ENCODE measurements at places on chromosomes 1 and 21. TPM values are rescaled to one million over a fixed set of nuclear protein-coding genes. Genes with fewer than 3 reads are reported as not detected.

DNA sequence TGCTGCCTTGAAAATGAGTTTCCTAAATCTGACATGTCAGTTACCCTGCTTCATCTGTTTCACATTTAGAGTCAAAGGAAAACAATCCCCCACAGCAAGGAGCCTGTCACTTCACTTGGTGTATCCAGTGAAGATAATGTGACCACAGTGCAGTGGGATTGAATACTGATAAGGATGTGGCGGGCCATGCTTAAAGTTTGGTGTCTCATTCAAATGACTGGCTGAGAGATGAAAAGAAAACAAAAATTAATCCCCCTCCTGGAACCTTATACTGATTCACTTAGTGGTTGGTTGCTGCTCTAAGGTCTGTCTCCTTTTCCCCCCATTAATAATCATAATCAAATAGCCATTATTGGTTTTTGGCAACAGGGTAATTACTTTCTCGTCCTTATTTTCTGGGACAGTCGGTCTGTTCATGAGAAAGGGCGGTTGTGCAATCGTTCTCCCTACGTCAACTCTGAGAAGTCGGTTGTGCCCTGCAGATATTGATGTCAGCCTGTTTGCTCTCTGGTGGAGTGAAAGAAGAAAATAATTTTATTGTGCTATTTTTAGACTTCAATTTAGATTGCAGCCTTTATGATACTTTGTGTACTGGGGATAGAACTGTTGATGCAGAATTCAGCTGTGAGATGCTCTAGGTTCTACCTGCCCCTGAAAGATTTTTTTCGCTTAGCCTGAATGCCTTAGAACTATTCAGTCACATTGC is 360.2 kb downstream of the DISC1 start:
- peaks cover 17% of the 10 kb centered on the region for H3K4me1 ChIP-seq
- peak overlapping the region; percentile 47 for H3K27ac ChIP-seq
- no peaks in the 10 kb centered on the region for H3K36me3 ChIP-seq

GRCh38 chr21:44993321-44994046 is 53.7 kb downstream of the SLX9 start:
- H3K27me3 ChIP-seq, result no peaks in the 10 kb centered on the region
- no peak overlapping the region for H3K27ac ChIP-seq
- no peak for DNase-seq
- no peak overlapping the region for H3K4me3 ChIP-seq

GRCh38 chr1:6130036-6130435 is 50.1 kb downstream of the CHD5 start:
- peaks cover 9% of the 10 kb centered on the region for H3K4me1 ChIP-seq
- no peak overlapping the region for H3K27ac ChIP-seq
- DNase-seq, result no peak
- peaks cover 55% of the 10 kb centered on the region for H3K27me3 ChIP-seq

DNA sequence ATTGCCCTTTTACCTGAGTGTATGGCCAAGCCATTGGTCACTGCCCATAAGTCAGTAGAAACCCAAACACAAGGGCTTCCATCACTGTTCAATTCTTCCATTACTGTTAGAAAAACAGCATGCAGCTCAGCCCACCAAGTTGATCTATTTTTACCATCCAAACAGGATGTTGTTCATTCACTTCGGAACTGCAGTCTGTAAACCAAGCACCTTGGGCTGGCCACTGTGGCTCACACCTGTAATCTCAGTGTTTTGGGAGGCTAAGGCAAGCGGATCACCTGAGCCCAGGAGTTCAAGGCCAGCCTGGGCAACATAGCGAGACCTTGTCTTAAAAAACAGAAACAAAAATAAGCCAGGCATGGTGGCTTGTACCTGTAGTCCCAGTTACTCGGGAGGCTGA is 8.7 kb upstream of the MFSD2A start:
- peaks cover under 1% of the 10 kb centered on the region for H3K4me1 ChIP-seq
- no peak for DNase-seq
- peaks cover 19% of the 10 kb centered on the region for H3K27me3 ChIP-seq
- H3K4me3 ChIP-seq, result no peak overlapping the region
- no peak overlapping the region for H3K27ac ChIP-seq

DNA sequence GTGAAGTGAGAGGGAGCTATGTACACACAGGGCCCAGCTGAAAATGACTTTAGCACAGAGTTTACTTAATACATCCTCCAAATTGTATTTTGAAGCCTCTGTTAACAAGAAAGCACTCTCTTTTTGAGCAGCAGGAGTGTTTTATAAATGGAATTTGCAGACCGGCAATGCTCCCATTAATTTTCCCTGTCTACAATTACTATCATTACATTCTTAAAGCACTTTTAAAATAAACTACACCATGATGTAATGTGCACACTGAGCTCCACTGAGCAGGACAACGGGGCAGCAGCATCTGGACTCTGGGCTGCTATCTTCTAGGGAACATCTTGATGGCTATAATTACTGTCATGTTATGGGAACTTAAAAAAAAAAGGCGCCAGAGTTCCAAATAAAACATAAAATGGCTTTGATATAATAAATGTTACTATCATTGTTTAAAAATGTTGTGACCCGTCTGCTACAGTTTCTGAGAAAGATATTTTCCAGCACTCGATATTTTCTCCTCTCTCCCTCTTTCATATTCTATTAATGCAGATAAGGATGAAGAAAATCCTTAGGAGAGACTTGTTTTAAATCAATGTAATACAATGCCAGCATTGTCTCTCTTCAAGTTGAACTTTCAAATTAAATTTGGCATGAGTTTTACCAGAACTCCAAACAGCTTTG is 150.9 kb downstream of the HLX start:
- DNase-seq, result no peak
- H3K27me3 ChIP-seq, result no peaks in the 10 kb centered on the region
- H3K36me3 ChIP-seq, result no peaks in the 10 kb centered on the region
- H3K27ac ChIP-seq, result peak overlapping the region; percentile 57

DNA sequence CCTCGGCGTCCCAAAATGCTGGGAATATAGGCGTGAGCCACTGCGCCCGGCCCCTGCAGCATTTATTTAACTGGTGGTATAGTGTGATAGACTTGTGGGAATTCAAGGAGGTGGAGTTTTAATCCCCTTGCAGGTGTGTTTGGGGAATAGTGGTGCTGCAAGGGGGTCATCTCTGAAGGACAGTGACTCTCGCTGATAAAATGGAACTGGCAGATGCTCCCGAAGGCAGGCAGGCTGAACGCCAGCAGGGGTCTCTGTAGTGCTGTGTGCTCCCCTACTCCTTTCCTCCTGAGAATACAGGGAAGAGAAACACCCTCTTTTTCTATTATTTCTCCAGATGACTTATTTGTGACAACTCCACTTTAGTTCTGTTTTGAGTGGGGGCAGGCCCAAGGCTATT is 4.0 kb downstream of the OSCP1 start:
- H3K36me3 ChIP-seq, result no peaks in the 10 kb centered on the region
- DNase-seq, result no peak
- H3K27me3 ChIP-seq, result no peaks in the 10 kb centered on the region
- H3K4me1 ChIP-seq, result peaks cover 22% of the 10 kb centered on the region
- no peak overlapping the region for H3K27ac ChIP-seq

DNA sequence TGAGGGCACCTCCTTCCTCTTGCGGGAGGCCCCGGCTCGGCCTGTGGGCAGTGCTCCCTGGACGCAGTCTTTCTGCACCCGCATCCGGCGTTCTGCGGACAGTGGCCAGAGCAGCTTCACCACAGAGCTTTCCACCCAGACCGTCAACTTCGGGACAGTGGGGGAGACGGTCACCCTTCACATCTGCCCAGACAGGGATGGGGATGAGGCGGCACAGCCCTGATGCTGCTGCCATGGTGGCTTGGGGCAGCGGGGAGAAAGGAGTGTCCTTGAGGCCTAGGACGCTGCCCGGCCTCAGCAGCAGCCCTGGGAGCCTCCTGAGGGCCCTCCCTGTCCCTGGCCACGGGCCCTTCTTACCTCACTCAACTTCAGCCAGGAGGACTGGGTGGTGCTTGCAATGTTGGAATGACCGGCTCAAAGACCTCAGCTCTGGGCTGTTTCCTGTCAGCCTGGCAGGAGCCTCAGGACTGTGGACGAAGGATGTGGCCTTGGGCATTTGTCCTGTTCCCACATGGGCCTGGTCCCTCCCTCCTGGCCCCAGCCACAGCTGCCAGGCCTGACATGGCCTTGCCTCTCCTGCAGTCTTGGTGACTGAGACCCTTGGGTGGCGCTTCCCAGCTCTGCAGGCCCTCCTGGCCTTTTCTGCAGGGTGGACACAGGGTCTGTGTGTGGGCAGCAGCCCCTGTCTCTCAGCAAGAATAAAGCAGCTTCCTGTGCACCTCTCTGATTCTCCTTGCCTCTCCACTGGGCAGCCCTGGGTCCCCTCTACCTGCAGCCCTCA is 45.9 kb downstream of the TRIM11 start:
- H3K27me3 ChIP-seq, result no peaks in the 10 kb centered on the region
- peak overlapping the region; percentile 78 for H3K27ac ChIP-seq
- H3K36me3 ChIP-seq, result peaks cover 7% of the 10 kb centered on the region
- no peak overlapping the region for H3K4me3 ChIP-seq
- peaks cover 29% of the 10 kb centered on the region for H3K4me1 ChIP-seq
- peak; percentile 32 for DNase-seq

GRCh38 chr21:35840197-35840799 is 220.0 kb downstream of the SETD4 start:
- no peaks in the 10 kb centered on the region for H3K36me3 ChIP-seq
- no peak overlapping the region for H3K4me3 ChIP-seq
- peaks cover 12% of the 10 kb centered on the region for H3K27me3 ChIP-seq
- DNase-seq, result no peak

DNA sequence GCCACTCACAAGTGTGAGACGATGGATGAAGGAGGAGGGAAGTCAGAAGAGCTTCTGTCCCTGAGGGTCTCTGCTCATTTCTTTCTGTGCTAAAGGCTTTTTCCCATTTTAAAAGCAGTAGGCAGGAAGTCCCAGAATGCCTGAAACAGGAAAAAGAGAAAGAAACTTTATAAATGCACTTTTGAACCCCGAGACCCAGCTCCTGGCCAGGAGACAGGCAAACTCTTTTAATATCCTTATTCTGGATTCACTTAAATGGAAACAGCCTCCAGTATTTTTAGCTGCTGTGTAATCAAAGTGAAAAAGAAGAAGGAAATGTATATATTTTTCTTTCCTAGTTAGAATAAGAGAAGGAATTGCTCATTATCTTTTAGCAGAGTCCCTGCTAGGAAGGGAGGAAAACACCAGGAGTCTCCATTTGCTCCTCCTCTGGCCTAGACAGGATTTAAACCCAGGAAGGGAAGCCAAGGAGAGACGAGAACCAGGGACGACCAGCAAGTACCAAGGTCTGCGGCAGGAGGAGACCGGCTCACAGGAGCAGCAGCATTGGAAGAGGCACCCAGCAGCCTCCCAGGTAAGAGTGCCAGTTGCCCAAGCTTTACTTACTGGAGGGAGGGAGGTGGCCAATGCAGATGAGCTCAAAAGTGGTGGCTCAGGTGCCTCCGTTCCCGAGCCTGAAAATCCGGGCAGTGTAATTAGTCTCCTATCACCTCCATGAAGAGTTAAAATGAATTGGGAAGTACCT is at the start of gene TNN:
Gene TNN (plus strand): TSS at position 472 of the 745 bp plus-strand sequence. CDS start 9,586 bp downstream, outside the sequence.
- H3K36me3 ChIP-seq, result no peaks in the 10 kb centered on the region
- no peak for DNase-seq
- no peak within 1 kb of the TSS for H3K27ac ChIP-seq
- H3K4me1 ChIP-seq, result peaks cover 15% of the 10 kb centered on the region
- H3K27me3 ChIP-seq, result peaks cover 32% of the 10 kb centered on the region

The ADORA1 gene
- total RNA-seq, result 16.4 TPM
